ENCODE measurements at places on chromosomes 4 and X. TPM values are rescaled to one million over a fixed set of nuclear protein-coding genes. Genes with fewer than 3 reads are reported as not detected.
A peak's percentile ranks its signal among the peaks of the same experiment; 100 is the strongest.

The GPR50 gene
- not detected for polyA plus RNA-seq

The SLC25A5 gene
- polyA plus RNA-seq, result 287 TPM

The RAI2 gene
- 0.96 TPM for polyA plus RNA-seq

The AFF2 gene
- 0.31 TPM for polyA plus RNA-seq

The PDZD11 gene
- polyA plus RNA-seq, result 25.6 TPM

The EVC2 gene
- polyA plus RNA-seq, result 0.09 TPM

The SSX4B gene
- polyA plus RNA-seq, result not detected

The FGF5 gene
- not detected for polyA plus RNA-seq

The RGN gene
- not detected for polyA plus RNA-seq

The KLF8 gene
- polyA plus RNA-seq, result 0.54 TPM

The TMEM255A gene
- 0.12 TPM for polyA plus RNA-seq

The CT45A2 gene
- not detected for polyA plus RNA-seq

The UCP1 gene
- not detected for polyA plus RNA-seq

GRCh38 chr4:152024881-152025280 lies 264.1 kb upstream of the GATB start:
- no peak for DNase-seq
- H3K27ac ChIP-seq, result no peak overlapping the region
- H3K4me3 ChIP-seq, result no peak overlapping the region
- H3K27me3 ChIP-seq, result no peaks in the 10 kb centered on the region
- H3K4me1 ChIP-seq, result peaks cover 12% of the 10 kb centered on the region

GRCh38 chrX:41178201-41178600 lies 93.0 kb downstream of the USP9X start:
- peaks cover 10% of the 10 kb centered on the region for H3K36me3 ChIP-seq
- no peak overlapping the region for H3K4me3 ChIP-seq
- no peak overlapping the region for H3K27ac ChIP-seq
- H3K4me1 ChIP-seq, result peaks cover 10% of the 10 kb centered on the region
- no peak for DNase-seq
- H3K27me3 ChIP-seq, result no peaks in the 10 kb centered on the region

- H3K27me3 ChIP-seq, result no peaks in the 10 kb centered on the region
- DNase-seq, result no peak
- H3K4me3 ChIP-seq, result no peak overlapping the region
- H3K27ac ChIP-seq, result no peak overlapping the region
Observed at GRCh38 chr4:146029147-146029546, 90.5 kb upstream of the ZNF827 start.

GRCh38 chrX:38318606-38319005 lies 8.7 kb downstream of the RPGR start:
- no peaks in the 10 kb centered on the region for H3K4me1 ChIP-seq
- H3K4me3 ChIP-seq, result no peak overlapping the region
- no peaks in the 10 kb centered on the region for H3K27me3 ChIP-seq
- H3K27ac ChIP-seq, result no peak overlapping the region

GRCh38 chr4:75141162-75141561 lies 208.2 kb downstream of the PARM1 start:
- no peaks in the 10 kb centered on the region for H3K4me1 ChIP-seq
- H3K27me3 ChIP-seq, result no peaks in the 10 kb centered on the region
- H3K27ac ChIP-seq, result no peak overlapping the region
- H3K36me3 ChIP-seq, result no peaks in the 10 kb centered on the region
- no peak overlapping the region for H3K4me3 ChIP-seq
- DNase-seq, result no peak

DNA sequence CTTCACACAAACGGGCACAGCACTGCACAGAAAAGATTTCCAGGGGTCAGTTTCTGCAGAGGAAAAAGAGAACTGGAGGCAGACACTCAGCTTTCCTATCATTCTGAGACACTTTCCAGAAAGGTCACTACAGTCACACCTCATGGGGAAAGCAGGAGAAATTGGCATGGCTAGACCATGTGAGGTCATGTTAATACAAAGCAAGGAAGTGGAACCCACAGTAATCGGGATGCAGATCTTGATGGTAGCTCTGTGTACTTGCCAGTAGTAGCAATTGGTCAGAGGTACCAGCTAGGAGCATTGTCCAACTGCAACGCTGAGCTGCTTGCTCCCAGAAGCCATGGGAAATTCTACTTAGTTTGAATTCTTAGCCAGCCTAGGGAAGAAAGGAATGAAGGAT lies 255.3 kb upstream of the PCDH10 start:
- no peaks in the 10 kb centered on the region for H3K4me1 ChIP-seq
- H3K36me3 ChIP-seq, result no peaks in the 10 kb centered on the region
- H3K27ac ChIP-seq, result no peak overlapping the region
- H3K27me3 ChIP-seq, result no peaks in the 10 kb centered on the region

GRCh38 chr4:14771504-14772175 lies 230.6 kb upstream of the CPEB2 start:
- DNase-seq, result no peak
- no peaks in the 10 kb centered on the region for H3K36me3 ChIP-seq
- no peak overlapping the region for H3K4me3 ChIP-seq
- no peaks in the 10 kb centered on the region for H3K27me3 ChIP-seq
- no peak overlapping the region for H3K27ac ChIP-seq

DNA sequence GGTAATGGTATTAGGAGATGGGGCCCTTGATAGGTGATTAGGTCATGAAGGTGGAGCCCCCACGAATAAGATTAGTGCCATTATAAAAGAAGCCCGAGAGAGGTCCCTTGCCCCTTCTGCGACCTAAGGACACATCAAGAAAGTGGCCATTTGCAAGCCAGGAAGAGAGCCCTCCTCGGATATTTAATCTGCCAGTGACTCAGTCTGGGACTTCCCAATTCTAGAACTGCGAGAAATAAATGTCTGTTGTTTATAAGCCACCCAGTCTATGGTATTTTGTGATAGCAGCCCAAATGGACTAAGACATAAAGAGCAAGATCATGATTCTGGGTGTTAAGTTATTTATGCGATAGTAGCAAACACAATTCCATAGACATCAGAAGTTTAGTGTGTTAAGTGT lies 192.2 kb downstream of the LDB2 start:
- no peaks in the 10 kb centered on the region for H3K4me1 ChIP-seq
- no peak overlapping the region for H3K27ac ChIP-seq
- H3K36me3 ChIP-seq, result no peaks in the 10 kb centered on the region
- DNase-seq, result no peak

GRCh38 chr4:124386648-124387047 lies 325.9 kb downstream of the ANKRD50 start:
- H3K27me3 ChIP-seq, result no peaks in the 10 kb centered on the region
- no peak for DNase-seq
- H3K4me1 ChIP-seq, result no peaks in the 10 kb centered on the region
- H3K36me3 ChIP-seq, result no peaks in the 10 kb centered on the region
- H3K27ac ChIP-seq, result no peak overlapping the region

GRCh38 chr4:31089815-31090214 lies 369.6 kb downstream of the PCDH7 start:
- H3K36me3 ChIP-seq, result no peaks in the 10 kb centered on the region
- H3K4me3 ChIP-seq, result no peak overlapping the region
- no peak overlapping the region for H3K27ac ChIP-seq
- DNase-seq, result no peak
- H3K4me1 ChIP-seq, result no peaks in the 10 kb centered on the region

GRCh38 chrX:48936429-48937053 lies 17.7 kb upstream of the PIM2 start:
- H3K4me1 ChIP-seq, result peaks cover 63% of the 10 kb centered on the region
- DNase-seq, result no peak
- no peaks in the 10 kb centered on the region for H3K27me3 ChIP-seq
- H3K27ac ChIP-seq, result peak overlapping the region; percentile 97

GRCh38 chr4:145042601-145043285 lies 55.3 kb downstream of the ANAPC10 start:
- H3K4me3 ChIP-seq, result no peak overlapping the region
- H3K36me3 ChIP-seq, result no peaks in the 10 kb centered on the region
- H3K27ac ChIP-seq, result no peak overlapping the region
- DNase-seq, result no peak
- no peaks in the 10 kb centered on the region for H3K4me1 ChIP-seq
- H3K27me3 ChIP-seq, result no peaks in the 10 kb centered on the region

- no peaks in the 10 kb centered on the region for H3K27me3 ChIP-seq
- peak overlapping the region; percentile 85 for H3K27ac ChIP-seq
- peaks cover 12% of the 10 kb centered on the region for H3K4me1 ChIP-seq
- no peaks in the 10 kb centered on the region for H3K36me3 ChIP-seq
- H3K4me3 ChIP-seq, result peak overlapping the region; percentile 98
Observed at GRCh38 chrX:56564921-56565840, 1.8 kb downstream of the UBQLN2 start.

- no peak overlapping the region for H3K4me3 ChIP-seq
- H3K4me1 ChIP-seq, result no peaks in the 10 kb centered on the region
- H3K36me3 ChIP-seq, result no peaks in the 10 kb centered on the region
- no peaks in the 10 kb centered on the region for H3K27me3 ChIP-seq
- no peak overlapping the region for H3K27ac ChIP-seq
Observed at GRCh38 chrX:71056867-71057266, 11.3 kb downstream of the SNX12 start.

DNA sequence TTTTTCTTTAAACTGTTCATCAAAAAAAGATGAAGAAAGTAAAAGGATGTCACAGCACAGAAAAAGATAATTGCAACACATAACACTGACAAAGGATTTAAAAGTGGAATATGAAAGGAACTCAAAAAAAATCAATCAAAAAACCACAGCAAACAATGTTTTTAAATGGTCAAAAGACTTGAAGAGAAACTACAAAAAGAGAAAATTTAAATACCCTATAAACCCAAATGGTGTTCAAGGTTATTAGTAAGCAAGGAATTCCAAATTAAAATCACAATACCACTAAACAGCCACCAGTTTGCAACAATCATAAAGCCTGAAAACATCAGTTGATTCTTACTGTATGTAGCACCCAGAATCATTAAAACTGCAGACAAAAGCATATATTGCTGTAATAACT lies 36.5 kb upstream of the PCDH10 start:
- H3K4me3 ChIP-seq, result no peak overlapping the region
- no peak overlapping the region for H3K27ac ChIP-seq
- H3K4me1 ChIP-seq, result no peaks in the 10 kb centered on the region

DNA sequence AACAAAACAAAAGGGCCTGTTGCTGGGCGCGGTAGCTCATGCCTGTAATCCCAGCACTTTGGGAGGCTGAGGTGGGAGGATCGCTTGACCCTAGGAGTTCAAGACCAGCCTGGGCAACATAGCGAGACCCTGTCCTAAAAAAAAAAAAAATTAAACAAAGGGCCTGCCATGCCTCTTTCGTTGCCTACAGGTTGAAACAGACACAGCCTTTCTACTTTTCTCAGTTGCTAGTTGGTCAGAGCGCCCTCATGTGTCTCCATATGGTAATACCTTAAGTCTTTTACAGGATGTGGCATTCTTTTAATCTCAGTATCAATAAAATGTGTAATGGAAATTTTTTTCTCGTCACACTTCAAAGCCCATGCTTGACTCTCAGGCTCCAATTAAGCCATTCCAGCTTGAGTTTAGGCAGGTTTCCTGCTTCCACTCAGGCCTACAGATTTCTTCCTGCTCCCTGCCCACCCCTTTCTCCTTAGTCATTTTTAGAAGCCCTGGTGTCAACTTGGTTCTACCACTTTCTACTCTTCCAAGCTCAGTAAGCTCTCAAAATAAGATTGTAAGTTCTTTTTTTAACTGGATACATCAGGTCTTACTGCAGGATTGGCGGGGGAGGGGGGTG lies 4.6 kb upstream of the SOWAHD start:
- peaks cover 5% of the 10 kb centered on the region for H3K36me3 ChIP-seq
- no peak overlapping the region for H3K4me3 ChIP-seq
- DNase-seq, result no peak
- peaks cover 38% of the 10 kb centered on the region for H3K4me1 ChIP-seq
- H3K27ac ChIP-seq, result peak overlapping the region; percentile 76
- H3K27me3 ChIP-seq, result no peaks in the 10 kb centered on the region

- H3K27ac ChIP-seq, result no peak overlapping the region
- H3K27me3 ChIP-seq, result no peaks in the 10 kb centered on the region
- DNase-seq, result no peak
- H3K4me1 ChIP-seq, result peaks cover 5% of the 10 kb centered on the region
- H3K36me3 ChIP-seq, result no peaks in the 10 kb centered on the region
- H3K4me3 ChIP-seq, result no peak overlapping the region
Observed at GRCh38 chr4:38762560-38762959, 20.2 kb downstream of the TLR10 start.

GRCh38 chr4:181254771-181255170 lies 988.4 kb upstream of the TENM3 start:
- H3K27me3 ChIP-seq, result no peaks in the 10 kb centered on the region
- no peak for DNase-seq
- H3K4me1 ChIP-seq, result no peaks in the 10 kb centered on the region
- H3K27ac ChIP-seq, result no peak overlapping the region
- H3K36me3 ChIP-seq, result no peaks in the 10 kb centered on the region

DNA sequence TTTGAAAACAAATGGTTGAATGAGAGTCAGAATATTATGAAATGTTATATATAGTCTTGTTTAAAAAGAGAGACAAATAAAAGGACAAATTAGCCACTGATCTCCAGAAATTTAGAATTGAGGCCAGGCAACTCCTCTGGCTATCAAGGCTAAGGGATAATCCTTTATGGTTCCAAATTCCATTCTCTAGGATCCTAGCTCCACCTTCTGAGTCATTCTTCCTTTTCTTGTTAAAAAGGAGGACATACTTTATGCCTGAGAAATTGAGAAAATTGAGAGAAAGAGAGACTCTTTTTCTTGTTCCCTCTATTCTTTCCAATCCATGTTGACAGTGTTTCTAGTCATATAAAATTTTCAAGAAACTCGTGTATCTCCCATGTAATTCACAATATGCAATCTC lies 1299.5 kb downstream of the FSTL5 start:
- no peak for DNase-seq
- H3K27ac ChIP-seq, result no peak overlapping the region
- H3K27me3 ChIP-seq, result no peaks in the 10 kb centered on the region
- H3K36me3 ChIP-seq, result no peaks in the 10 kb centered on the region

GRCh38 chr4:48661391-48661790 lies 118.7 kb downstream of the FRYL start:
- no peaks in the 10 kb centered on the region for H3K36me3 ChIP-seq
- no peak for DNase-seq
- H3K27me3 ChIP-seq, result no peaks in the 10 kb centered on the region
- no peak overlapping the region for H3K4me3 ChIP-seq

GRCh38 chr4:147709999-147710398 lies 21.9 kb upstream of the ARHGAP10 start:
- DNase-seq, result no peak
- H3K36me3 ChIP-seq, result no peaks in the 10 kb centered on the region
- no peak overlapping the region for H3K4me3 ChIP-seq
- H3K27ac ChIP-seq, result no peak overlapping the region

DNA sequence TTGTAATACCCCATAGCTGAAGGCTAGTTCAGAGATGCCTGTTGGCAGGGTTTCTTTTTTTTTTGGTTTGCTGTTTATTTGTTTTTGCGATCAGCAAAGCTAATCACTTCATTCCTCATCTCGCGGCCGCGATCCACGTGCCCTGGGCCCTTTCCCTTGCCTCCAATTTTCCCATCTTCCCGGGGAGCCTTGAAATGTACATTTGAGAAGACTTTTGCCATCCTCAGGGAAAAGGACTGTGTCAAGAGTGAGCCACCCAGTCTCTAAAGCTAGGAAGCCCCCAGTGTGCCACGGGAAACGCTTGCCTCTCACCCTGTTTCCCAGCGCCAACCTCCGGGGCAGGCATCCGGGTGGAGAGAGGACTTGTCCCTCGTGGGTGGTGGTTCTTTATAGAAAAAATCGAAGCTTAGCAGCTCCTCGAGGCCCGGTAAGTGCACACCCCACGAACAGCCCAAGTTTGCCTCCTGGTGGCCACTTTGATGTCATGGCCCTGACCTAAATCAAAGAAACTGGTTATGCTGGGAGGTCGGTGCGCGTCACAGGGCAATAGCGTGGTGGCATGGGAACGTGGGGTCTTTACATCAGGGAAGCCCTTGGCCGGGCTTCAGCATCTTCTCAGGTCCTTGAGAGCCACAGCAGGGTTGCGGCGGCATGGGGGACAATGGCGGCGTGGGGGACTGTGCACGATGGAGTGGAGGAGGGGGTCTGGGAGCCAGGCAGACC lies 42.0 kb downstream of the MAP7D3 start:
- peaks cover 15% of the 10 kb centered on the region for H3K4me1 ChIP-seq
- no peak overlapping the region for H3K27ac ChIP-seq
- peaks cover 12% of the 10 kb centered on the region for H3K36me3 ChIP-seq
- no peaks in the 10 kb centered on the region for H3K27me3 ChIP-seq
